ENCODE measurements at places on chromosomes 2 and 18. TPM values are rescaled to one million over a fixed set of nuclear protein-coding genes. Genes with fewer than 3 reads are reported as not detected.

Gene ITGA4
- total RNA-seq, result 118 TPM

Gene LIPG
- total RNA-seq, result 0.88 TPM

Gene PRSS56
- total RNA-seq, result not detected

DNA sequence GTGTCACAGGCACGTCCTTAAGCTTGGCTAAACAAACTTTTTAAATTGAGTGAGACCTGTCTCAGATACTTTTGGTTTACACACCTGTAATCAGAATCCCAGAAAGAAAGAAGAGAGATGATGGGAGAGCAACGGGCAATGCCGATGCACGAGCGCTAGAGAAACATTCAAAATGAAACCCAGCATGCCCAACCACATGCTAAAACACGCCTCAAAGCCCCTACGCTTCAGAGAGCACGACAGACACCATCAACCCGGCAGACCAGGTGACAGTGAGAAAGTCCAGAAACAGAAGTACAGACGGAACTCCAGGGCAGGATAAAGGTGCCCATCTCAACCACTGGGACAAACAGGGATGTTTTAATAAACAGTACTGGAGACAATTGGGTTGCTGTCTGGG lies 85.5 kb downstream of the HDAC4 start:
- H3K27ac ChIP-seq, result no peak overlapping the region
- DNase-seq, result no peak
- peaks cover 47% of the 10 kb centered on the region for H3K4me1 ChIP-seq
- H3K27me3 ChIP-seq, result no peaks in the 10 kb centered on the region
- peaks cover 13% of the 10 kb centered on the region for H3K36me3 ChIP-seq
- H3K4me3 ChIP-seq, result no peak overlapping the region

- no peaks in the 10 kb centered on the region for H3K4me1 ChIP-seq
- no peak overlapping the region for H3K27ac ChIP-seq
- no peaks in the 10 kb centered on the region for H3K27me3 ChIP-seq
- no peak overlapping the region for H3K4me3 ChIP-seq
Observed at GRCh38 chr2:235598532-235599531, 105.0 kb downstream of the AGAP1 start.

DNA sequence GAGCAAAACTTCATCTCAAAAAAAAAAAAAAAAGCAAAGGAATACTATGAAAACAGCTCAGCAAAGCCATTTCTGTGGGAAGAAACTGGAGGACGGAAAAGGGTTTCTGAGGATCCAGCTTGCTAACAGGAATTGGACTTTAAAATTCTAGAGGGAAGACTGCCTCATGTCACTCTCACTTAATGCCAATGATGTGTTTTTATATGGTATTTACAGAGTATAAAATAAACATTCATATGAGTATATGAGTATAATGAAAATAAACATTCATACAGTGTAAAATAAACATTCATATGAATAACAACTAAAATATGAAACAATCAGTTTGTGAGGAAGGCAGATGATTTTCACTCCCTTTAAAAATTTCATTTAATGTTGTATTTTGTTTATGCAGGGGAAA lies 43.9 kb downstream of the CHMP3 start:
- no peak overlapping the region for H3K4me3 ChIP-seq
- H3K36me3 ChIP-seq, result peaks cover 10% of the 10 kb centered on the region
- no peaks in the 10 kb centered on the region for H3K27me3 ChIP-seq
- no peak overlapping the region for H3K27ac ChIP-seq

Gene POMC
- 5.9 TPM for total RNA-seq

Gene VIT
- total RNA-seq, result not detected

- no peak overlapping the region for H3K27ac ChIP-seq
- H3K4me3 ChIP-seq, result no peak overlapping the region
- H3K36me3 ChIP-seq, result no peaks in the 10 kb centered on the region
- no peaks in the 10 kb centered on the region for H3K4me1 ChIP-seq
- H3K27me3 ChIP-seq, result no peaks in the 10 kb centered on the region
- no peak for DNase-seq
Observed at GRCh38 chr2:30694286-30695055, 112.8 kb downstream of the CAPN13 start.

Measured in activated T-helper 1 cell treated with anti-CD3 and anti-CD28 coated beads, Interleukin-12 subunit alpha, Interleukin-12 subunit beta, Interleukin-2, Interleukin-4 antibody, amounts not matched to agents 30 ng/mL and 10 ng/mL and 1 ng/mL, durations not matched to agents 14 hours and 24 hours and 36 hours (primary cell).